MM.1S (cell line): ENCODE measurements at places on chromosomes 11 and 22.

DNA sequence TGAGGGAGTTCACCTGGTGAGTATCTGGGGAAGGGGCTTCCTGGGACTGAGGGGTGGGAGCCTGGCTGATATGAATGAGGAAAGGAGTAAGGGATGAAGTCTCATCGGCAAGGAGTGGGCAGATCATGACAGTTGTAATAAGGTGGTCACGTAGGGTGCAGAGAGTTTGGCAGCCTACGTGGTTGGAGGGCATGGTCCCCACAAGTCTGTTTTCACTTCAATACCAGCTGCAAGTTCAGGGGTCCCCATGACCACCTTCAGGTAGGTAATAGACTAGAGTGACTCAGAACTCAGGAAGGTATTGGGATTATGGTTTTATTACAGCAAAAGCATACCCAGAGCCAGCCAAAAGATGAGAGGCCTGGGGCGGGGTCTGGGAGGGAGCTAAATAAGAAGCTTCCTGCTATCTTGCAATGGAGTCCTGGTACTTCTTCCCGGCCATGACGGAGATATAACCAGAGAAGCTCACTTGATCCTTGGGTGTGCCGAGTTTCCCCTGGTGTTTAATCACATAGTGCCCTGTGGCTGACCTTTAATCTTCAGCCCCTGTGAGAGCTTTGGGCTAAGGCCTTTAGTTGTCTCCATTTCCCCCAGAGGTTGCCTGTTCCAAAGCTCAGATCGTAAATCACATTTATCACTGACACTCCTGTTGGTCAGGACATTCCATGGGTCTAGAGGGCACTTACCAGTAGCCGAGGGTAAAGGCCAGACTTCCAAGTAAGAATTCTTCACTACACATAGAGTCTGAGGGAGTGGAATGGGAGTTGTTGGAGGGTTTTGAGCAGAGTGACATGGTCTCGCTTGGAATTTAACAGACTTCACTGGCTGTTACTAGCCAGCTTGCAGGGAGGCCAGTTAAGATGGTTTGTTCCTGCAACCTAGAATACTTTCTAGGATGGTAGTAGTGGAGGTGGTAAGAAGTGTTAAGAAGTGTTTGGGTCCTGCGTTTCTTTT lies 9.1 kb downstream of the SLC3A2 start:
- DNase-seq = no peak

DNA sequence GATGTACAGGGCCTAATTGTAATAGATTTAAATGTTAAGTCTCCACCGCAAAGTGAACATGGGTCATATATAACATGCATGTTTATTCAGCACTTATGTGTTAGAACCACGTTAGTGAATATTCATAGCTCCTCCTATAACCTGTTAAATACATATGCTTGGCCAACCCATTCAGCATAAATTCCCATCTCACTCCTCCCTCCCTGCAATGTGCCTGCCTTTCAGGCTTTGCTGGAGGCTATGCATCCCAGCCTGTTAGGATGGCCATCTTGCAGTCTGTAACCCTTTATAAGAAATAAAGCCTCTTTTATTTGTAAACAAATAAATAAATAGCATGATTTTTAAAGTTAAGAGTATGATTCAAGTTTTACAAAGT lies 1.7 kb upstream of the OOSP4A start:
- DNase-seq = no peak

GRCh38 chr11:132347156-132348090 lies 977.0 kb downstream of the NTM start:
- peak; percentile 75 for DNase-seq

DNA sequence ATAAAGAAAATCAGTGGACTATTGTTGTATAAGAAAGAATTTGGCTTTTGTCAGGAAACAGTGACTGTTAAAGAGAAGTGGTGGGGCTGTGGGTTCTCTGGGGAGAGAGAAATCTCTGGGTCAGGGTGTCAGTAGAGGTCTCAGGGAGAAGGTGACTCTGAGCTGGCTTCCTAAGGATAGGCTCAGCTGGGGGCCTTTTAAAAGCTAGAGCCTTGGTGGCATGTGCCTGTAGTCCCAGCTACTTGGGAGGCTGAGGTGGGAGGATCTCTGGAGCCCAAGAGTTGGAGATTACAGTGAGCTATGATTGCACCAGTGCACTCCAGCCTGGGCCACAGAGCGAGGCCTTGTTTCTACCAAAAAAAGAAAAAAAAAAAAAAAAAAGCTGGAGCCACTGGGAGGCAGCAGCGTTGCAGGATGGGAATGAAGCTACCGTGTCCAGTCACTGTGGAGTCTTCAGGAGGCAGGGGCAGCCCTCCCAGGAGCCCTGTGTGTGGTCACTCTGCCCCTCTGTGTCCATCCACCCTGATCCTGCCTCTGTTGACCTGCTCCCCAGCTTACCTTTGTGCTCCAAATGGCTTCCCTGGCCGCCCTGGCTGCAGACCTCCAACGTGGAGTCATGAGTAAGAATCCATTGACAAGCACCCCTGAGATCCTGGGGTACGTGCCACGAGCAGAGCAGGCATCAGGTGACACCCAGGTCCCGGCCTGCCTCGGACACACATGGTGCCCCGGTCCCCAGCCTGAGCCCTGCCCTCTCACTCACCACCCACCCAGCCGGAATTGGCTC lies 5.4 kb upstream of the MIF start:
- DNase-seq = no peak

GRCh38 chr22:49305214-49305965 lies 522.3 kb downstream of the BRD1 start:
- DNase-seq = peak; percentile 49
